Epithelial cell of proximal tubule (primary cell): ENCODE measurements at places on chromosomes 4 and X. TPM values are rescaled to one million over a fixed set of nuclear protein-coding genes. Genes with fewer than 3 reads are reported as not detected.

Gene CCSER1
- total RNA-seq = 0.65 TPM in 1 of 2 replicates, not detected in the other

GRCh38 chr4:68877555-68877954 is 61.8 kb downstream of the UGT2B10 start:
- DNase-seq = no peak

GRCh38 chrX:109691752-109692151 is 41.3 kb downstream of the ACSL4 start:
- DNase-seq = no peak

DNA sequence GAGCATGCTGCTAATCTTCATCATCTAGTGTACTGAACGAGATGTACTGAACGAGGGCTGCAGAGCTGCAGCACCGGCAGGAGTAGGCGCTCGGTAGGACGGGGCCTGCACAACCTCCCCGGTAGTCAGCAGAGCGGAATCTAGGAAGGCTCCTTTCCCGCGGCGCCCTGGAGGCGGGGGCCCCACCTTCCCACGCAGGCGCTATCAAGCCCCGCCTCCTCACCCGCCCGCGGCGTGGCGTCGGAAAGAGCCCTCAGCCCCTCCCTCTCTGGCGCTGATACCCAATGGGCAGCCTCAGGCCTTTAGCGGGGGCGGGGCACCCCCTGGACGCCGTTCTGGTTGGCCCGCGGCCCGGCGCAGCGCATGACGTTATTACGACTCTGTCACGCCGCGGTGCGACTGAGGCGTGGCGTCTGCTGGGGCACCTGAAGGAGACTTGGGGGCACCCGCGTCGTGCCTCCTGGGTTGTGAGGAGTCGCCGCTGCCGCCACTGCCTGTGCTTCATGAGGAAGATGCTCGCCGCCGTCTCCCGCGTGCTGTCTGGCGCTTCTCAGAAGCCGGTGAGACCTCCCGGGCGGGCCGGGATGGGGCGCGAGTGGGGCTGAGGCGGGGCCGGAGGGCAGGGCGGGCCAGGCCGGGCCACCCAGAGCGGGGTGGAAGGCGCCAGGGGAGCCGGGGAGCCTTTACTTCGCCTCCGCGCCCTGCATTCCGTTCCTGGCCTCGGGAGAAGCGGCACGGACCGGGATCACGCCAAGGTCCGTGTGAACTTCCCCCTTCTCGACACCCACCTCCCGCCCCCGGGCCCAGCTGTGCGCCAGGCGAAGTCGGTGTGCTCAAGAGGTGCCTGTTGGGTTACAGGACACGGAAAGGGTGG is at the start of gene PDHA1:
Gene PDHA1, plus strand, starts transcription at position 393 of the 874 bp plus-strand sequence. Its CDS starts 111 bp downstream, at position 504.
- DNase-seq = no peak

DNA sequence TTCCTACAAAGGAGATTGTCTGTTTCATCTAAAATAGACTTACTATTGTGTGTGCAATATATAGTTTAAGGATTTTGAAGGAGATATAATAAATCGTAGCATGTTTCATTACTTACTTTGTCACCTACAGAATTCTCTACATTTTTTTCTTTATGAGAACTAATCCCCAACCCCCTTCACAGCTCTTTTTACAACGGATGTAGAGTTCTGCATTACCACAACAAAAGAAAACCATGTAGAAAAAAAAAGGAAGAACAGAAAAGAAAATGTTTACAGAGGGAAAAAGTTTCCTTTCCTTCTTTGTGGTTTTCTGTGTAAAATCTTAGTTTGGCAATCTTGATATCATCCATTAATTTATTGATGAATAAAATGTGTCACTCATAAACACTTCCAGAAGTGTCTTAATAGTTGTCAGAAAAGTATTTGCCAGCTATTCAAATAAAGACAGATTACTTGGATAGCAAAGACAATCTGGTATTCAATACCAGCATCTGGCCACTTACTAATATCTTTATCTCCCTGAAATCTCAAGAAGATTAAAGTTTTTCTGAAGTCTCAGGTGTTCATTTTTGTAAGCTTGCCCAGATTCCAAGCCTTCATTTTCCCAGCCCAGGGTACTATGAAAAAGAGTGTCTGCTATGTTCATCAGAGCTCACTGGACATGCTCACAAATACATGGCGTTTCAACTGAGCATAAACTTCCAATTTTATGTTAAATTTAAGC is 806.8 kb downstream of the PCDH19 start:
- DNase-seq = no peak

- DNase-seq = no peak
Observed at GRCh38 chrX:54357414-54358377, at the start of gene WNK3. WNK3 (minus strand) TSS chrX:54358046.

DNA sequence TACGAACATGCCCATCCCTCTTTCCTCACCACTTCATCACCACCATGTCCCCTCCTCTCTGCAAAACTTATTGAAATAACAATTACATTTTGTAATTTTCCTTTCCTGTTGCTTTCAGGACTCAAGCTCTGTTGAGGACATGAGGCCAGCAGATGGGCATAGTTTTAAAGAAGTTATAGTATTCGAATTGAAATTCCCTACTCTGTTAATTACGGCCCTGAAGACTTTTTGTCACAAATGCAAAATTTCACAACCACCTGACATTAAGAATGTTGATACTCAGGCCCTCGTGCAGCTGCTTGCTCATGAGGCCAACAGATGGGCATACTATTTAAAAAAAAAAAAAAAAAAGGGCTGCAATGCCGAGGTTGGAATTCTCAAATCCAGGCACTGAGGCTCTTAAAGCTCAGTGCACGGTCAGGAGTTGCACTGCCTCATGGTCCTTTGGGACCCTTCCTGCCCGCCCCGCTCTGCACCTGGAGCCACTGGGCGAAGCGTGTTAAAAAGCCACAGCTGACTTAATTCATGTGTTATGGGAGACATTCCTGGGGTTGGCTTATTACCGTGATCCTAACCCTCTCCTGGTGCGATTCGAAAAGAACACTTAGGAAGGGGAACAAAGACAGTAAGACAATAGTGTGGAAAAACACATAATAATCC is 34.2 kb upstream of the FAT1 start:
- DNase-seq = no peak

DNA sequence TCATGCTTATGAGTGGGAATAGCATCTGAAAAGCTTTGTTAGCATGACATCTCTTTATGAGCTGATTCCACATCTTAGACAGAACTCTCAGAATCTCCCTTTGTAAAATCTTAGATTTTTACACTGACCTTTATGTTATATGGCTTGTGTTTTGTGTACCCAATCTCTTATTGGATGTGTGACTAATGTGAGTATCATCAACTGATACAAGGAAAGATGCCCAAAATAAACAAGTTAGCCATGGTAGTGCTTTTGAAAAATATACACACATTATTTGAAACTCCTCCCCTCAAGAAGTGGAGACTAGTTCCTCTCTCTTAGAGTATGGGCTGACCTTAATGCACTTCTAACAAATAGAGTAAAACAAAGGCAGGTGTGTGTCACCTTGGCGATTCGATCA is 160.1 kb upstream of the NRK start:
- no peak for DNase-seq

Gene KIT
- total RNA-seq = 0.12 and 0.22 TPM in 2 replicates

DNA sequence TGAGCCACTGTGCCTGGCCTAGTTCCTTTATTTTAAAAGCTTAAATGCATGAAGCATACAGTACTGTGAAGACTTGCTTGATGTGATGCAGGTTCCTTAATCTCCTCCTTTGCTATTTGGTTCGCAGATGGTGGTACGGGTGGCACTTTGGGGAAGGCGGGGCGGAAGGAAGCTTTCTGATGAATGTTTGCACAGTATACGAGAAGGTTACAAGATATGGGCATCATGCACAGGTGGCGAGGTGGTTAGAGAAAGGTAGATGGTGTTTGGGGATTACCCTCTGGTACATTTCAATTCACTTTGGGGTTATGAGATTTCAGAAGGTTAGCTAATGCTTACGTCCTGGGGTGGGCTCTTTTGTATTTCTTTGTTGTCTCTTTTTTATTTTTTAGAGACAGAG is 17.2 kb downstream of the RHOH start:
- DNase-seq = no peak

Gene CTAG1A
- total RNA-seq = not detected in 2 replicates

- no peak for DNase-seq
Observed at GRCh38 chr4:100504086-100504874, 13.5 kb downstream of the EMCN start.

Gene EPGN
- total RNA-seq = 1.9 and 32.6 TPM in 2 replicates
